NB4 (cell line): ENCODE measurements at places on chromosomes 12 and 14.

- DNase-seq: peak; percentile 82
These were observed 84.1 kb downstream of the FGD4 start for GRCh38 chr12:32483499-32483898.

GRCh38 chr12:123223241-123223668, 9.7 kb downstream of the MPHOSPH9 start:
- no peak for DNase-seq

GRCh38 chr12:65016881-65017650, 104.0 kb downstream of the WIF1 start:
- DNase-seq: no peak

- DNase-seq: no peak
These were observed 417.8 kb upstream of the TMTC1 start for GRCh38 chr12:30201301-30202160.

- no peak for DNase-seq
These were observed 38.5 kb downstream of the RIN3 start for GRCh38 chr14:92552066-92552465.

GRCh38 chr12:104435175-104435574, 21.6 kb upstream of the CHST11 start:
- DNase-seq: no peak

- DNase-seq: peak; percentile 59
These were observed 12.3 kb upstream of the PARP11 start for GRCh38 chr12:3885277-3886094.

DNA sequence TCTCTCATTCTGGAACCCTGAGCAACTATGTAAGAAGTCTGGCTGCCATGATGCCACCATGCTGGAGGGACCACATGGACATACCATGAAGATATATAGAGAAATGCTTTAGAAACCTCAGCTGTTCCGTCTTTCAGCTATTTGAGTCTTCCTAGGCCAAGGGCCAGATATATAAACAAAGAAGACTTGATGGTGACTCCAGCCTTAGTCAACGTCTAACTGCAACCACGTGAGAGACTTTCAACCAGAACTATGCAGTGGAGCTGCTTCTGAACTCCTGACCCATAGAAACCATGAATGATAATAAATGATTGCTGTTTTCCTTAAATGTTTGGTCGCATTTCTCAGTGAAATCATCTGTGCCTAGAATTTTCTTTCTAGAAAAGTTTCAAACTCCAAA, 20.0 kb upstream of the KITLG start:
- DNase-seq: no peak

DNA sequence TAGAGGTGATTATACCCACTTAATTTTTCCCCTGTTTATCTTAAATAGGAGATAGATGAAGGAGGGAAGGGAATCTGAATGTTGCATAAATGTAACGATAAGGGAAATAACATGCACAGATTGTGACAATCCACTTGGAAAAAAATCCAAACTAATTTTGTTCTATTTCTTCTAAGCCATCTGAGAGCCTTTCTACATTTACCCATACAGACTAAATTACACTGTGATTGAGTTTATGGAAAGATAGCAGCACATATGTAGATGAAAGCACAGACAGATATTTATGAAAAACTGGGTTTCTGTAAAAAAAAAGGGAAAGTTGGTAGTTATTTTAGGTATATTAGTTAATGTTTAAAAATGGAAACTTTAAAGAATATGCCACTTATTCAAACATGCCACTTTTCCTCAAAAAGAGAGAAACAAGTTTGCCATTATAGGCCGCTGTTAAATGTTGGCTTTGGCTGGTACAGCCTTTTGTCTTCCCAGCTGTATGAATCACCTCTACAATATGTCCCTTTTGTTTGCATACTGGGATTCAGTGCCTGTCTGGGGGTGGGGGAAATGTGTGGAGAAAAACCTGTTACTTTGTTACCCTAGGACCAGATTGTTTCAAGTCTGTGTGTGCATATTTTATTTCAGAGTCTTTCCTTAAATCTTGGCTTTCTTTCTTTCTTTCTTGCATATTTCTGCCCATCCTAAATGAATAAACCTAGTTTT, 470.2 kb upstream of the LMO3 start:
- no peak for DNase-seq

DNA sequence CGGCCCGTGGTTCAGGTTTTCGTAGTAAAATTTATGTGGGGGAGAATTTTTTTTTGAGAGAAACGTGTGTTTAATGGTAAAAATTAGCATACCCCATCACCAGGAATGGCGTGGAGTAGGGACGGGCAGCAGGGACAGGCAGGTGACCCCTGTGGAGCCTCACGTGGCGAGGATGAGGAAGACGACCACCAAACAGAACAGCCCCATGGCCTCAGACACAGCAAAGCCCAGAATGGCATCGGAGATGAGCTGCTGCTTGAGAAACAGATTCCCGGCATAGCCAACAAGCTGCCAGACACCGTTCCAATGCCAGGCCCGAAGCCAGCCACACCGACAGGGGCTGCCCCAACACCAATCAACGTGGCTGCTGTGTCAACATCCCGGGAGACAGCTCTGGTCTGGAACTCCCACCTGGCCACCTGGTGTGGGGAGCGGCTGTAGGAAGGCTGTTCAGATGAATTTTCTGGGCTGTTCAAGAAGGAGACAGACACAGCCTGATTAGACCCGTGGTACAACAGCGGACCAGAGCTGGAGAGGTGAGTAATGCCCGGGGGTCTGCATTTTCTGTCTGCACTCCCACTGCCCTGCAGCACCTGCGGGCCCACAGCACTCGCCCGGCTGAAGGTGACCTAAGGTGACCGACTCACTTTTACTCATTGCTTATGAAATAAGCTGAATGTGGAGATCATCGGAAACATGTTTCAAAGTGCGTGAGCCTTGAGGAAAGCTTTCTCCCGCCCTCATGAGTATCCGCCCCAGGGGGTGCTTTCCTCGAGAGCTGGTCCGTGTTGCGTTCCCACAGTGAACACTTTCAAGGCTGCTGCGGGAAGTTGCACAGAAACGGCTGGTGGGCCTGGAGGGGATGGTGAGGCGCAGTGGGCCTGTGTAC, 10.6 kb downstream of the TMEM121 start:
- DNase-seq: no peak

DNA sequence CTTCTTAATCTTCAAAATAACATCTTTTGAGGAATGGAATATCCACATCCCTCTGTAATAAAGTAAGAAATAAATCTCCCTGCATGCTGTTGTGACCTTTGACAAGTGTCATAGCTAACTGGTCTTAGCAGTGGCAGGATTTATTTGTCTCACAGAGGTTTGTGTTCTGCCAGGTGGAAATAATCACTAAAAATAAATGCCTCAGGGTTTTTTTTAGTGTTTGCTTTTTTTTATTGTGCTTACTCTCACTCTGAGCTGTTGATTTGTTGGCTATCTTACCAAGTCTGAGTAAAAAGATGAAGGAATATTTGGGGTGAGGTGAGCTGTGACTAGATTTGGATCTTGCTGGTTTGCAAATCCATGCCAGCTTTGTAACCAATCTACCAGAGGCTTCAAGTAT, 285.4 kb downstream of the ALG10B start:
- DNase-seq: no peak

GRCh38 chr12:102503831-102504230, 23.5 kb upstream of the IGF1 start:
- no peak for DNase-seq

DNA sequence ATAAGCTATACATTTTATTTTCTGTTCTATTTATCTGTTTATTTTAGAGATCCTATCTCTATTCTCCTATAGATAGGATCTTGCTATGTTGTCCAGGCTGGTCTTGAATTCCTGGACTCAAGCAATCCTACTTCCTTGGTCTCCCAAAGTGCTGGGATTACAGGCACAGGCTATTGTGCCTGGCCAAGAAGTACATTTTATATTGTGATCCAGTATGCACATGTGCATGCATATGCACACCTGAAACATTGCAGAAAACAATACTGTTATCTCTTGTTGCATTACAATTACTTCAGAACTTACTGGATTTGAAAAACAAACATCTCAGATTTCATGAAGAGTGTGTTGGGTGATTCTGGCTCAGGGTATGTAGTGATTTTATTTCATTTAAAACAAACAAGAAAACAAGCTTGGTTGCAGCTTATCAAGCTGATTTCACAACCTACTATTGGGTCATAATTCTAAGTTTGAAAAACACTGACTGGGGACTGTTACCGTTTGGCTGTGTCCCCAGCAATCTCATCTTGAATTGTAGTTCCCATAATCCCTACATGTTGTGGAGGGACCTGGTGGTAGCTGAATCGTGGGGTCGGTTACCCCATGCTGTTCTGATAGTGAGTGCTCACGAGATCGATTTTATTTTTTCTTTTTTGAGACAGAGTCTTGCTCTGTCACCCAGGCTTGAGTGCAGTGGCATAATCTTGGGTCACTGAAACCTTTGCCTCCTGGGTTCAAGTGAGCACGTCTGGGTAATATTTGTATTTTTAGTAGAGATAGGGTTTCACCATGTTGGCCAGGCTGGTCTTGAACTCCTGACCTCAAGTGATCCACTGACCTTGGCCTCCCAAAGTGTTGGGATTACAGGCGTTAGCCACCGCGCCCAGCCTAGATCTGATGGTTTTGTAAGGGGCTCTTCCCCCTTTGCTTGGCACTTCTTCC, 31.3 kb downstream of the ERC1 start:
- no peak for DNase-seq

GRCh38 chr12:1845886-1846285, 25.5 kb downstream of the LRTM2 start:
- DNase-seq: no peak

GRCh38 chr14:99192028-99192621, 79.9 kb downstream of the BCL11B start:
- no peak for DNase-seq

DNA sequence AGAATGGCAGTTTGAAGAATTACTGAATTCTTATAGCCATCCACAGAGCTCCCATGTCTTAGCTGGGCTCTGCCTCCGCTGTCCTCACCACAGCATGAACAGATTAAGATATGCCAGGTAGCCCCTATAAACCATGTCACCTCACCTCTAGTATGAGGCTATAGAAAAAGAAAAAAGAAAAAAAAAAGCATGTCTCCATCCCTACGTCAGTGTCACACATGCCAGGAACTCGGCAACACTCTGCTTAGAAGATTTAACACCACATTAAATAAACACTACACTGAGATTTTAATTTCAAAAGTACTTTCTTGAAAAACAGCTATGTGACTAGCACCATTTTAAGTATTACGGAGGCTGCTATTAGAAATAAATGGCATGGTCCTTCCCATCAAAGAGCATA, 149.4 kb downstream of the CAPZA3 start:
- no peak for DNase-seq

GRCh38 chr14:75967866-75968265, 13.9 kb downstream of the TGFB3 start:
- no peak for DNase-seq

GRCh38 chr12:83573671-83574070, 887.0 kb downstream of the TMTC2 start:
- DNase-seq: peak; percentile 62

DNA sequence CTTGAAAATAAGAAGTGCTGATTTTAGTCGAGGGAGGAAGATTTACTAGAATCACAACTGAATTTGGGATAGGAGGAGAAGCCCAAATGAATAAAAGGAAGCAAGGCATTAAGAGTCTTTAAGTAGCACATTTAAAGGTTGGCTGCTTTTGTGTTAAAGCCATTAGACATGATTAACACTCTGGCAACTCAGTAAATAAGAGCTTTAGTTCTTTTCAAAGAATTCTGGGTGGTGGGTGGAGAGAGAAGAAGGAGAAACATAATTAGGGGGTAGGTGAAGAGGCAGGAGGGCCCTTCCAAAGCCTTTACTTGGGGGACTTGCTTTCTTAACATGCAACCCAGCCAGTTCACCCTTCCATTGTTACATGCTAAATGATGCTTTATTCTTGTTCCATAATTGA, 284.6 kb upstream of the SEL1L start:
- no peak for DNase-seq

- no peak for DNase-seq
These were observed 52.1 kb downstream of the KICS2 start for GRCh38 chr12:64170024-64170423.

DNA sequence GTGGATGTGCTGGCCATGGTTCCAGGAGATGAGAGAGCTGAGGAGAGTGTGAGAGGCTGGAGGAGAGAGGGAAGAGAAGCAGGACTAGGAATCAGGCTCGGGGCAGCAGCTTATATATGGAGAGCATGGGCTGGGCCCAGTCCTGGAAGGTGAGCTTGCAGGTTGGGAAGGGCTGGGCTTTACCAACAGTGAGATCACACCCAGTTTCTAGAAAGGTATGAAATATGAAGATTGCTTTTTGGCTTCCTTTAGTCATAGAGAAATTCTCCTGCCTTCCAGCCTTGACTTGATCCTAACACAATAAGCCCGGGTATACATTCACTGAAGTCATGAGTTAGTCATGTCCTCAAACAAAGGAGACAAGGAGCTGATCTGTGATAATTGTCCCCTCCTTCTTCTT, at the start of gene KRT6A:
KRT6A (minus strand) TSS at position 86 of the 400 bp plus-strand sequence; CDS start at position 17, 69 bp downstream.
- no peak for DNase-seq

DNA sequence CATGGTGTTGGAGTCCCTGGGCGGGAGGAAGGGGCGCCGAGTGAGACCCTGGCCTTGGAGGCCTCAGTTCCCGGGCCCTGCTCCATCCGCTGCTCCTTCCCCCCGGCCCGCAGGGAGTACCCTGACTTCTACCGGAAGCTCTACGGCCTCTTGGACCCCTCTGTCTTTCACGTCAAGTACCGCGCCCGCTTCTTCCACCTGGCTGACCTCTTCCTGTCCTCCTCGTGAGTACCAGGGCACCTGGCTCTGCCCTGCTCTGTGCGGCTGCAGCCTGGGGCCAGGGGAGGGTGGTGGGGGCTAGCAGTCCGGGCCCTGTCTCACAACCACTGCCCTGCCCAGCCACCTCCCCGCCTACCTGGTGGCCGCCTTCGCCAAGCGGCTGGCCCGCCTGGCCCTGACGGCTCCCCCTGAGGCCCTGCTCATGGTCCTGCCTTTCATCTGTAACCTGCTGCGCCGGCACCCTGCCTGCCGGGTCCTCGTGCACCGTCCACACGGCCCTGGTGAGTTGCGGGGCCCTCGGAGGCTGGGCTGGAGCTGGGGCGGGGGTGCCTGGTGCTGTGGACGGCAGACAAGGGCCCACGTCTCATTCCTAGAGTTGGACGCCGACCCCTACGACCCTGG, 7.0 kb downstream of the NOC4L start:
- no peak for DNase-seq

DNA sequence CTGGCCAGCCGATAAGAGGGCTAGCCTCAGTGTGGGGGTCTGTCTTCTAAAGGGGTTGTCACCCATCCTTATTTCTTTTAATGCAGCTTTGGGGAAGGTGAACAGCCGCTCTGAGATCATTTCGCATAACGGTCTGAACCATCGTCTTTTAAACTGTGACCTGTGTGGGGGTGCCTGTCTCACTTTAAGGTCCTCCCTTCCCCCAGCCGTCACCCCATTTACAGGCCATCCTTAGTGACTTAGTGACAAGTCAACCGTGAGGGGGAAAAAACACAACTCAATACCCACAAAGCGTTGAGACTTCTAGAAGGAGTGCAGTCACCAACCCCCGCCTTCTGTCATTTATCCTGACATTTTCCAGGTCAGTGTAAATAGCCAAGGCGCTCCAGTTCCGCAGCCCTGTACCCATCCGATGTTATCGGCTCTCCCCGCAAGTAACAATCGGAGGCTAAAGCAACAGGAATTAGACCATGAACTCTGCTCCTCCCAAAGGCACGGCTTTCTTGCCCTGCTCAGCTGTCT, 505 bp upstream of the DENND5B start:
- DNase-seq: peak; percentile 46
